GM12892 (cell line): ENCODE measurements at places on chromosomes 4 and X.

DNA sequence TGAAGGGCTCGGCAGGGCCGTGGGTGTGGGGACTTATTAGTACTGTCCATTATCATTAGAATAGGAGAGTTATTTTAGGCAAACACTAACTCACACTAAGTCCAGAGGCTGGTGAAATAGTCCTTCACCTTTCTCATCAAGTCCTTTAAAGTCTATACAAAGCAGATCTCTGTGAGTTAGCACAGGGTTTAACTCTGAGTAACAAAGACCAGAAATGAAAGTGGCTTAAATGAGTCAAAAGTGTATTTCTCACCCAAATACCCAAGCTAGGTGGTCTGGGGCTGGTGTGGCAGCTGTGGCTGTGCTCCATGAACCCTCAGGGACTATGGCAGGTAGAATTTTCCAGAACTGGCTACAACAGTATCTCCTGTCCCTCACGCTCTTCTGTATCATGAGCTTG lies 263.2 kb downstream of the BCOR start:
- DNase-seq = no peak

GRCh38 chr4:159279084-159279483 lies 176.2 kb downstream of the RAPGEF2 start:
- no peak for DNase-seq

DNA sequence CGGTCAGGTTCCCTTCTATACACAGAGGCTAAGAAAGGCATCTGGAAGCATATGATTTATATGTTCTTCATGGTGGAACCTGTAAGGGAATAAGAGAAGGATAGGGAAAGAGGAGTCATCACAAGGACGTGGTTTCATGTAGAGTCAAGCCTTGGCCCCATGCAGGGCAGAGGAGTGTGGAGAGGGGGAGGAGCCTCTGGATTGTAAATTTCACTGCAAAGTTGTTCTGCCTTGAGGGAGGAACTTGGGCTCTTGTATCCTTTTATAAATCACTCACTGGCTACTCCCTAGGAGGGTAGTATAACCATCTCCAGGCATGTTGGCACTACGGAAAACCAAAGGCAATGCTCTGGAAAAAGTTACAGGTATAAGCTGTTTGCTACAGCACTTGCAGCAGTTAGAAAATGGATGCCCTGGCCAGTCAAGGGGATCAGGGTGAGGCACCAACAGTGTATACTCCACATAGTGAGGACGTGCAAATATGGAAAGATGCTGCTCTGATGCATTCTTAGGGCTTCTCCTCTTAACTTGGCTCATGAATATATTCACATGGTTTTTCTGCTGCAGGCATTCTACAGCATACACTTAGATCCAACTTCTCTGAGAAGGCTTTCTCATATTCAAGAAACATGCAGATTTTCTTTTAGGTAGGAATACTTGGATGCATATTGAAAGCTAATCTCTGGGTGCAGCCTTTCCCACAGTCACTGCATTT lies 60.3 kb upstream of the ZNF81 start:
- no peak for DNase-seq

DNA sequence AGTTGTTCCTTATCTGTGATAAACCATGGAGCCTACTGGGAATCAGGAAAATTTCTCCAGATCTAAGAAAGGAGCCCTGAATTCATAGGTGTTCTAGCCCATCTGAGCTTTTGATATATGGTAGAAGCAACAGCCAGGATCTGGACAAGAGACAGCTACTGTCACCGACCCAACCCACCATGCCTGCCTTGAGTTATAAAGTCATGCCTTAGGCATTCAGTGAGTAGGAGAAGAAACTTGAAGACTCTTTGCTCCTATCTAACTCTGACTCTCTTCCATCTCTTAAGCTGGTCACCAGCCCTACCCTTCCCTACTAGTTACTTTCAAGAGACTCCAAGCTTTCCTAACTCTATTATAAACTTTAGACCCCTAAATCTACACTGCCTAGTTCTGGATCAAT lies 83.9 kb upstream of the FAM9B start:
- no peak for DNase-seq

GRCh38 chr4:37765741-37766140 lies 60.7 kb upstream of the PGM2 start:
- no peak for DNase-seq

DNA sequence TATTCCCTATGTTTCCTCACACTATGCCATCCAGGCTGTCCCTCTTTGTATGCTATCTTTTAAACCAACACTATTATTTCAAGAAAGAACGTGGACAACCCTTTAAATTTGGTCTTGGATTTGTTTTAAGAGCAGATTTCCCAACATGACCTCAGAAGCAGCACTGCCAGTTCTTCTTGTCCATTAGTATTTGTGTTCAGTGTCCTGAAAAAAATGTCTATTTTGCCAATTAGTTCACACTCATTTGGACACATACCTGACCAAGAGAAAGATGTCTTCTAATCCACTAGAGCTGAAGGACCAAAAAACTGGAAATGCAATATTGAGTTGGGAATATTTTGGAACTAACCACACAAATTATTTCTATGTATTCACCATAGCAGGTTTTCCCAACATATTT lies 223.2 kb upstream of the CNKSR2 start:
- DNase-seq = no peak

DNA sequence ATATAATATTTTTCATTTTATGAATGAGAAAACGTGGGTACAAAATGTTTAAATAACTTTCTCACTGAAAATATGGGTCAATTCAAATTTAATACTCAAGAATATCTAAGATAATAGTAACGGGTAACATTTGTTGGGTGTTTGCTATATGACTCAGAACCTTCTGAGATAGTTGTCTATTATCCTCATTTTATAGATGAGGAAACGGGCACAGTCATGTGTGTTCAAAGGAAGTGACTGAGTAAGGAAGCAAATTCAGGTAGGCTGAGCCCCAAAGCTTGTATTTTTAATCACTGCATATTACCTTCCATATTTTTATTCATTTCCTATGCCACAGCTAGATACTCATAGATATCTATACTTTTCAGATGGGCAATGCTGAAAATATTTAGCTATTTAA lies 12.2 kb upstream of the CAMK2D start:
- DNase-seq = no peak

GRCh38 chr4:107987916-107988762 lies 1.6 kb upstream of the HADH start:
- DNase-seq = no peak
